Naive B cell (primary cell): ENCODE measurements at places on chromosomes 5 and 9.

DNA sequence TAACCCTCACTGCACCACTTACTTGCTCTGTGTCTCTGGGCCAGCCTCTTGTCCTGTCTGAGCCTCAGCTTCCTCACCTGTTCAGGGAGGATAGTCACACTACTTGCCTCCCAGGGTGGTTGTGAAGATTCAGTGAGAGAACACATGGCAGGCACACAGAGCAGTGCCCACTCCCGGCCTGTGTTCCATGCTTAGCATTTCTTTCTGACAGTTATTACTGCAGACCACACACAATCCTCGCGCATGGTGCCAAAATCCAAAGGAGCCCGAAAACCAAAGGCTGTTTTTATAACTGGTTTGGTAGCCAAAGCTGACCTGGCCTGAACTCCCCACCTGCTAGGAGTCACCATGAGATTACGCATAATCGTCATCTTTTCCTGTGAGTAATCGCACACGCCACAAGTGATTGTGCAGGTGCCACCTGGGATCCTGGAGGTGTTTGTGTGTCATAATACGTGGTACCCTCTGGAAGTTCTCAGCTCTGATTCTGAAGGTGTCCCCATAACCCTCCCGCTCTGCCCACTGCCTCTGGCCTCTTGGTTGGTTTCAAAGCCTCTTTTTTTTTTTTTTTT, 84.6 kb upstream of the FBXW11 start:
- H3K4me1 ChIP-seq = no peaks in the 10 kb centered on the region
- peaks cover 16% of the 10 kb centered on the region for H3K36me3 ChIP-seq
- H3K4me3 ChIP-seq = no peak overlapping the region
- peak overlapping the region; percentile 69 for H3K27ac ChIP-seq

DNA sequence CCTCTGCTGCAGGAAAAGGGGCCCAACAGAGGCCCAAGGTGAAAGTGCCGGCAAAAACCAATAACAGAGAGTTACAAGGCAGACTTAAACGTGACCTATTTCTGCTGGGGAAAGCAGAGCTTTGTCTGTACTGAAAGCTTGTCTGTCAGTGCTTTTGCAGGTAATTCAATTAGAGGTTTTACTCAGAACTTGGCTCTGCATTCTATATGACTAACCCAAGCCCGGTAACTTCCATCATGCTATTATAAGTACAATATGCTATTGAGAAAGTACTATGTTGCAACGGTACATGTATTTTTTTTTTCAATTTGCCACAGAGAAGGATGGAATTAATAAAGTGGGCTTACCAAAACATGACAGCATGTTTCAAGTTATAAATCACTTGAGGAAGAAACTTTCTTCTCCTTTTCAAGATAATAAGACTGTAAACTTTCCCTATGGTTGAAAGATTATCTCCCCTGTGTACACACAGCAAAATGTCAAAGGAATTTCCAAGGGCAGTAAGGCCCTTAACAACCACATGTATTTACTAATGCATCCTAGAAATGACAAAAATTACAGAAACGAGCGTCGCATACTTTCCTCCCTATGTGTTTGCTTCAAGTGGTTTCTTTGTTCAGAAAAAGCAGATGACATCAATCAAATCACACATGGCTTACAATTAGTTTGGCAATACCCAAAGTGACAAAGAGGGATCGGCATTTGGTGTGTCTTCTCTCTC, 282.4 kb downstream of the EFNA5 start:
- H3K36me3 ChIP-seq = no peaks in the 10 kb centered on the region
- H3K27ac ChIP-seq = peak overlapping the region; percentile 77
- no peaks in the 10 kb centered on the region for H3K27me3 ChIP-seq

- no peak for DNase-seq
- no peak overlapping the region for H3K4me3 ChIP-seq
- H3K27me3 ChIP-seq = peaks cover 11% of the 10 kb centered on the region
- H3K27ac ChIP-seq = no peak overlapping the region
- H3K4me1 ChIP-seq = peaks cover 7% of the 10 kb centered on the region
- no peaks in the 10 kb centered on the region for H3K36me3 ChIP-seq
These were observed 60.2 kb downstream of the TSTD2 start for GRCh38 chr9:97572892-97573365.

DNA sequence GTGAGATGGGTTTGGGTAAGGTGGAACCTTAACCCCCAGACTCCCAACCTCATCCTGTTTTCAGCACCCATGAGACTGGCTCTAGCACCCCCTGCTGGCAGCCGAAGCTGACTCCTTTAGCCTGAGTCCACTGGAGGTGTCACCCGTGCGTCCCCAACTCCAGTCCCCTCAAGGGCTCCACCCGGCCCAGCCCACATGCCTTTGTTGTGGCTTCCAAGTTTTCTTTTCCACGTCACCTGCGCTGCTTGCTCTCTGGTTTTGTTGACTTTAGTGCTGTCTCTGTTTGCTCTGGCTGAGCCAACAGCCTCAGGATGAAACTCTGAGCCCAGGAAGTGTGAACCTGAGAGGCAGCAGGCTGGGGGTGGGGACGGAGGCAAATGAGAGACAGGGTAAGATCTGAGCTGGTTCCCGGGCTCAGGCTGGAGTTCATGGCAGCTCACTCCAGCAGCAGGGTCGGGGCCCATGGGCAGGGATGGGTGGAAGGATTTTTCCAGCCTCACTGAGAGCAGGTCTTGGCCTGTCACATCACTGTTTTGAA, 13.2 kb upstream of the AQP7 start:
- no peak overlapping the region for H3K4me3 ChIP-seq
- no peaks in the 10 kb centered on the region for H3K36me3 ChIP-seq
- H3K27ac ChIP-seq = no peak overlapping the region

DNA sequence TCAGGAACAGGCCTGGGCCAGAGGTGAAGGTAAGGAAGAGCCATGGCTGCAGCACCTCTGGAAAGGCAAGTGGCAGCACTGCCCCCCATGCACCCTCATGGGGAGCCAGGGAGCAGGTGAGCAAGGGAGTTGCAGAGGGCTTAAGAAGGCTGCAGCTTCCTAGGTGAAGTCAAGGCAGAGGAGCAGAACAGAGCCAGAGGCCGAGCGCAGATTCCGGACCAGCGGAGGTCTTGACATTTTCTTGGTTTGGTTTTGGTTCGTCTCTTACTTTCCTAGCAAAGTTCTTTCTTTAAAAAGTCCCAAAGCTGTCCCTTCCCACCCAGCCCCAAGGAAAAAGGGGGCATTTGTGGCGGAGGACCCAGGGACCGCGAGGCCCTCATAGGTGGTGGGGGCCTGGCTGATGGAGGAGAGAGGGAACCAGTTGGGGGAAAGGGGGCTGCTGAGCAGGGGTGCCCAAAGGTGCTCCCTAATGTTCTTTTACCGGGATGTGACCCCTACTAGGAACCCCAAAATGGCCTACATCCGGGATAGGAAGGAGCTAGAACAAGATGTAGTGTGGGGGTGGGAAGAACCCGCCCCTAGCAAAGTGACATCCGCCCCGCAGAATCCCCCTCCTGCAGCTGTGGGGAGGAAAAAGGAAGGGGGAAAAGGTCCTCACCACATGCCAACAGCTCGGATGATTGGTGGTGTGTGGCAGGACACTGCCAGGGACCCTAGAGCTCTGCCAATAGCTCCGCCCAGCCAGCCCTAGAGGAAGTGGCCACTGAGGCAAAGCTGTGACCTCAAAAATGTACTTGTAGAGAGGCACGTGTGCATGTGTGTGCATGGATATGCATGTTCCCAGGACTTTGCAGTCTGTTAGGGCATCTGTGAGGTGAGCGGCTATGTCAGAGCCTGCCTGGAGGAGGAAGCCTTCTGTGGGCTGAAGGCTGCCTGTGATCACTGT, 914 bp upstream of the CD72 start:
- H3K27me3 ChIP-seq = no peaks in the 10 kb centered on the region
- peak; percentile 86 for DNase-seq
- H3K27ac ChIP-seq = peak overlapping the region; percentile 99

GRCh38 chr5:73311291-73312110, 137.1 kb downstream of the FOXD1 start:
- H3K36me3 ChIP-seq = peaks cover 13% of the 10 kb centered on the region
- H3K4me1 ChIP-seq = peaks cover 4% of the 10 kb centered on the region
- DNase-seq = no peak
- no peak overlapping the region for H3K27ac ChIP-seq
- peaks cover 72% of the 10 kb centered on the region for H3K27me3 ChIP-seq
- no peak overlapping the region for H3K4me3 ChIP-seq

GRCh38 chr9:74122661-74123060, 374.5 kb upstream of the RORB start:
- no peak overlapping the region for H3K4me3 ChIP-seq
- DNase-seq = no peak
- no peaks in the 10 kb centered on the region for H3K27me3 ChIP-seq
- no peak overlapping the region for H3K27ac ChIP-seq

- peaks cover 16% of the 10 kb centered on the region for H3K27me3 ChIP-seq
- no peak overlapping the region for H3K4me3 ChIP-seq
- peak; percentile 59 for DNase-seq
- H3K4me1 ChIP-seq = peaks cover 52% of the 10 kb centered on the region
- H3K36me3 ChIP-seq = no peaks in the 10 kb centered on the region
- peak overlapping the region; percentile 59 for H3K27ac ChIP-seq
These were observed 21.6 kb upstream of the CLPTM1L start for GRCh38 chr5:1366514-1366913.

DNA sequence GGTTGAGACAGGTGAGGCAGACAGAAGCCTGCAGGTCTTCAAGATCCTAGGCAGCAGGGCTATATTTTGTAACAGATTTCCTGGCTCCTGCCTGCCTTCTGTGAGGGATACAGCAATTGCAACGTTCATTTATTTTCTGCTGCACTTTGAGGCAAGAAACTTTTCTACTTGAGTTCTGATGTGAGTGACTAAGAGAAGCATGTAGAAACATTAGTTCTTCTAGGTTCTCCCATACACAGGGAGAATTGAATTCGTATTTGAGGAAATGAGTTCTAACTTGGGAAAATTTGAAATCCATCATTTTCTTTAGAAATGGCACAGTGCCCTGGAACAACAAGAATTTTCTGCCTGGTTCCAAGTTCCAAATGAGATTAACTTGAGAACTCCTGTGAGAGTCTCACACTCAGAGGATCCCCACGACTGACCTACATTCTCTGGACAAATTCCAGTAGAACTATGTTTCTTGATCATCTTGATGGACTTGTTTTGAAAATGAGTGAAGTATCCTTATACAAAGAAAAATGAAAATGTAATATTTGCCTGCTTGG, 15.0 kb downstream of the MAMDC2 start:
- peaks cover 7% of the 10 kb centered on the region for H3K27me3 ChIP-seq
- H3K36me3 ChIP-seq = no peaks in the 10 kb centered on the region
- DNase-seq = no peak
- H3K27ac ChIP-seq = no peak overlapping the region
- H3K4me1 ChIP-seq = peaks cover 13% of the 10 kb centered on the region

DNA sequence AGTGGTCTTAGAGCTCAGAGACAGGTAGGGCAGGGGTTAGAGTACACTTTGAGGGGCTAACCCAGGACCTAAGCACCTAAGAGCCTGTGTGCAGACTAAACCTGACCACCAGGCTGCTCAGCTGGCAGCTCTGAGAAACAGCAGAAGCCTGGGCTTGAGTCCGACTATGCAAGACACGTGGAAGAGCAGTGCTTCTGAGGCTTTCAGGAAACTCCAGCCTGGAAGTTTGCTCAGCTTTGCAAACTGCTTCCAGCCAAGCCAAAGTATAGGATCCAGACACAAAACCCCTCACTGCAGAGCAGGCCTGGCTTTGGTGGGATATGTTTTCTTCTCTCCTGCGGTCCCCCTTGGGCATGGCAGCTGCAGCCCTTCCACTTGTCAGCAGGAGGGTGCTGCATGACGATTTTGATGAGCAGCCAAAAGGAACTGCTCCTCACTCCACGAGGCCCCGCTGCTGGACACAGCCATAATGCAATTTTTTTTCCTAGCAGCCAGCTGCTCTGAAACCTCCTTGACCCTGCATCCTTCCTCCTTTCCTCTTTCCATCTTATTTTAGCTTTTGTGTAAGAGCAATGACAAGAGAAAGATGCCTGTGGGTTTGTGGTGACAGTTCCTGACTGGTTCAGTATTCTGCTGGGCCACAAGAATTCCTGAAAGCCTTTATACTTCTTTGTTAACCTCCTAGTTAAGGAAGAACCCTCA, 123.1 kb downstream of the LIFR start:
- no peak for DNase-seq
- no peaks in the 10 kb centered on the region for H3K4me1 ChIP-seq
- H3K4me3 ChIP-seq = no peak overlapping the region
- no peak overlapping the region for H3K27ac ChIP-seq
- peaks cover 72% of the 10 kb centered on the region for H3K27me3 ChIP-seq

DNA sequence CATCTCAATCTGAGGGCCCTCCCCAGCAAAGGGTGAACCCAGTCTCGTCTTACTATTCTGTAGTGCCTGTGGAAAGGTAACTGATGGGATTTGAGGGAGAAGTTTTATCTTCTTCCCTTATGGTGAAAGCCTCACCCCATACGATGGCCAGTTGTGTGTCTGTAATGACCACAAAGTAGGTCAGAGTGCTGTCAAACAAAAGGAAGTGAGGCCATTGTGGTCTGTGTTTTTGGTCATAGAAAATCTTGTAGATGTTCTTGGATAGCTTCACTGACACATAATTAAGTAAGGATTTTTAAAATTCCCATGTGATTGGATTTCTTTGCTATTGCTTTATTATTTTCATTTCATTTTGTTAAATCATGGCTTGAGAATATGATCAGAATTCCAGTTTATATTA, 505.1 kb upstream of the KLF4 start:
- peaks cover 4% of the 10 kb centered on the region for H3K27me3 ChIP-seq
- no peaks in the 10 kb centered on the region for H3K36me3 ChIP-seq
- DNase-seq = no peak
- no peak overlapping the region for H3K27ac ChIP-seq

DNA sequence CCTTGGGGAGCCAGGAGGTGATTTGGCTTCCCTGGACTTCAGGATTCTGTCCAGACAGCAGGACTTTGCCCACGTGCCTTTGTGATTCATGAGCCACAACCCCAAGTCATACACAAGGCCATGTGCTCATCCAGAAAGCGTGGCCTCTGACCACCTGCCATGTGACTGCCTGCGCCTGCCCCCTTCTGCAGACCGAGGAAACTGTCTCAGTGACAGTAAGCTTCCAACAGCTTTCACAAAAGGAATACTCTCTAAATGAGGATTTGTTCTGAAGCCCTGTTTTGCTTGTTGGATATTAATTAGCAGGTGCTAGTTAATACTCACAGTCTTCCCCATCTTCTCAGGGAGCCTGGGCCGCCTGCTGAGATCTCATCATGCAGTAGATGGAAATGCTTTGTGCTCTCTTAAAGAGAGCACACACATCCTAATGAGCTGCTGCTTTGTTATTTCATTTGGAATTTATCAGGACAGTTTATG, 36.9 kb upstream of the ANGPTL2 start:
- H3K27me3 ChIP-seq = no peaks in the 10 kb centered on the region
- H3K27ac ChIP-seq = no peak overlapping the region
- H3K4me3 ChIP-seq = no peak overlapping the region

- H3K27ac ChIP-seq = no peak overlapping the region
- no peak for DNase-seq
- no peak overlapping the region for H3K4me3 ChIP-seq
- H3K36me3 ChIP-seq = peaks cover 12% of the 10 kb centered on the region
- H3K4me1 ChIP-seq = peaks cover 13% of the 10 kb centered on the region
These were observed 65.9 kb downstream of the PRKACG start for GRCh38 chr9:68947842-68948569.

GRCh38 chr5:81371354-81371876, 22.5 kb downstream of the ACOT12 start:
- no peak overlapping the region for H3K27ac ChIP-seq
- peaks cover 21% of the 10 kb centered on the region for H3K27me3 ChIP-seq
- no peaks in the 10 kb centered on the region for H3K4me1 ChIP-seq
